ENCODE measurements at places on chromosomes 12 and 14.

DNA sequence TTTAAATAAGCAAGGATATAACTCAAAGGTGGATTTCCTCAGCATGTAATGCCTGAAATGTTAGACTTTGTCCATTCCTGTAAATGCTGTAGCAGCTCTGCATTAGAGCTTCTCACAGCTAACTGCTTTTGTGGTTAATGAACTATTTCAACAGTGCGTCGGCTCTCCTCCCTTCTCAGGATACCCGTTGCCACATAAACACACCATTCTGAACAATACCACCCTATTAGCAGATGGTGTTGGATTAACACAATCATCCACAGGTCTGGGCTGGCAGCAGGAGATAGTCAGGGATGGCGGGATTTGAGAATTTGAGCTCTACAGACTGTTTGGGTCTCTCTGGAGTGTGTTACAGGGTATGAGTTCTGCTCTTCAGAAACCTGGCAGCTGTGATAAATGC, 33.5 kb upstream of the C12orf42 start:
- no peak for DNase-seq

- no peak for DNase-seq
Measured at GRCh38 chr12:120010661-120011230, 21.7 kb downstream of the BICDL1 start.

GRCh38 chr12:51383269-51383905, 7.8 kb downstream of the GALNT6 start:
- no peak for DNase-seq

DNA sequence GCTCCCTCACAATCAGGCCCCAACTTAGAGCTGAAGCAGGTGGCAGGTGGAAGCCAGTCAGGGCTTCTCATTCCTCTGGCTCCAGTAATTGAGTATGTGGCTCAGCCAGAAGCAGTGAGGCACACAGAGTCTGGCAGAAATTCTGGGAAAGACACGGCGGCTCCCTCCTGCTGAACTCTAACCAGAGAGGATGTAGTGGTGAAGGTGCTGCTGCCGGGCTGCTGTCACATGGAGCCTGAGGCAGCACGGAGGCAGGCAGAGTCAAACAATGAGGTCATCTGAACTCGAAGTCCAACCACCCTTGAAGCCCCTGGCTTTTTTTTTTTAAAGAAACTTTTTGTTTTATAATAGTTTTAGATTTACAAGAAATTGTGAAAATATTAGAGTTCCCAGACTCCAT, 33.4 kb upstream of the SMOC1 start:
- no peak for DNase-seq

DNA sequence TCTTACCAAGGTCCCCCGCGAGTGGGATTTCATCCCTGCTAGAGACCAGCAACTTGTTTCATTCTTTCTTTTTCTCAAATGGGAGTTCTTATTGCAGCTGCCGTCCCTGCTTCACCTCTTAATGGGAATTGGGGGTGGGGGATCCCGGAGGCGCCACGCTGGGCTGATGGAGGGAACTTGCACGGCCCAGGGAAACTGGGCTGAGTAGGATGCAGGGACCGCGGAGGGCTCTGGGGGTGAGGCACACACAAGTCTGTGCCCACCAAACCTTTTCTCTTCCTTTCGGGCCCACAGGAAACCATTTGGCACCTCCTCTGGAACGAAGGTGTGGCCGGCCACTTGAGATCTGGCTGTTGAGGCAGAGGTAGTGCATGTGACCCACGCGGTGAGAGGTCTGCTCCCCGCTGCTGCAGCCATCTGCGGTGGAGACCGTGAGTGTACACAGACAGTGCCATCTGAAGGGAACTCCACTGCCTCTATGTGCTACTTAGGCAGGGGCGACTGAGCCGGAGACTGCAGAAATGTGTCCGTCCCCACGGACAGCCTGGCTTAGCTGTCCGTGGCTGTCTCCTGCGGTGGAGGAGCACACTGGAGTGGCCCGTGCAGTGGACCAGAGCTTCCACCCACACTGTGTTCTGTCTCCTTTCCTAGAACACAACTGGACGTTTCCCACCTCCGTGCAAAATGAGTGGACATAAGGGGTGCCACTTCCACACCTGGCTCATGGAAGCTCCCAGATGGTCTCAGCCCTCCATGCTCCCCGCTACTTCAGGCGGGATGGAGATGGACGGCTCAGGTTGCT, 42.1 kb upstream of the TESC start:
- DNase-seq = no peak

- no peak for DNase-seq
Measured at GRCh38 chr12:19222558-19222957, 93.0 kb downstream of the PLEKHA5 start.

GRCh38 chr12:110354172-110354780, 49.2 kb downstream of the ANAPC7 start:
- no peak for DNase-seq

- no peak for DNase-seq
Measured at GRCh38 chr12:124625867-124626675, 58.7 kb upstream of the NCOR2 start.

GRCh38 chr14:103819503-103820307, 27.7 kb downstream of the PPP1R13B start:
- no peak for DNase-seq

GRCh38 chr12:108131657-108132126, 2.6 kb downstream of the WSCD2 start:
- DNase-seq = no peak

DNA sequence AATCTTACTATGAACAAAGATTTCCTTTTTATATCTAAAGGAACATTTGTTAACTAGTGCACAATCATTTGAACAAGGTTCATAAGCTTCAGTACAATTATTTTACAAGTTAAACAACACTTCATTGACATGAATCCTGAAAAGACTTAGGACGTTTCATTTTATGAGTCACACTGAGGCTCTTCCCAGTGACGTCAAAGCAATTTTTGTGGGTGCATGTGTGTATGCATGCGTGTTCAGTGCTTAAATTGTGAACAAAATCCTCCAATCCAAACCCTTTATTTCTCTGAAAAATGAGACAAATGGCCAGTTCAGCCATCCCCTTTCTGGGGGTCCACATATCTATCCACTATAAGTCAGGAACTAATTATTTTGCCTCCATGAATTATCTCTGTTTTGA, 2.9 kb downstream of the LMNTD1 start:
- no peak for DNase-seq

DNA sequence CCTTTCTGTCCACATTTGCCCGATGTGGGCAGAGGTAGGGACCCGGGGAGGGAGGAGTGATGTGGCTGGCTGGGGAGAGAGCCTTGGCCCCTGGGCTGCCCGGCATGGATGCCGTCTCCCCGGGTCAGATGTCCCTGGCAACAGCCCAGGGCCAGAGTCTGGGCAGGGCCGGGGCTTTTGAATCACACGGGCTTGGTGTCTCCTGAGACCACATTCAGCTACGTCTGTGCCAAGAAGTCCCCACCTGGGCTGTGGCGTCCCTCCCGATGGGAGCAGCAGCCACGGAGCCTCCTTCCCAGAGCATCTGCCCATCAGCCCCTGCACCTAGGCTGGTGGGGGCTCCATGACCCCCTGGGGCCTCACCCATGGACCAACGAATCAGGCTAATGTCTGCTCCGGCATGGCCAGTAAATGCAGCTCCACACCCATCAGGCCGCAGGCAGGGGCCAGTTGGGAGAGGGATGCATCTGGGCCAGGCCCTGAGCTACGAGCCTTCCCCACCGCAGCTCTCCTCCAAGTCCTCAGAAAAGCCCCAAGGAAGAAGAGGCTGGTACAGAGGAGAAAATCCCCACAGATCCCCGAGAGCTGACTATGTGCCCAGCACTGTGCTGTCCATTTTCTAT, 109.4 kb downstream of the RFLNA start:
- no peak for DNase-seq

DNA sequence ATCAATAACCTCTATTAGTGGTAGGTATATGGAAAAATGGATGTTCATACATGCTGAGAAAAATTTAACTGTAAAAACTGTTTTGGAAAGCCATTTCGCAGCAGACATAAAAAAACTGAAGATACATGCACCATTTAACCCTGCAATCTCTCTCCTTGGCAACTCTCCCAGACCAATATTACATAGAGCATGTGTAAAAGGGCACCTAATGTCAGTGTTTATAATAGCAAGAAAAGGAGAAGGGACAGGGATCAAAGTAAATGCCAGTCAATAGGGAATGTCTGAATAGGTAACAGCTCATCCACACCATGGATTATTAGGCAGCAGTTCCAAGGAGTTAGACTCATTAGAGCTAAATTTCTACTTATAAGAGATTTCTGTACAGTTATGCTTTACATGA, 77.2 kb downstream of the BTG1 start:
- peak; percentile 60 for DNase-seq

DNA sequence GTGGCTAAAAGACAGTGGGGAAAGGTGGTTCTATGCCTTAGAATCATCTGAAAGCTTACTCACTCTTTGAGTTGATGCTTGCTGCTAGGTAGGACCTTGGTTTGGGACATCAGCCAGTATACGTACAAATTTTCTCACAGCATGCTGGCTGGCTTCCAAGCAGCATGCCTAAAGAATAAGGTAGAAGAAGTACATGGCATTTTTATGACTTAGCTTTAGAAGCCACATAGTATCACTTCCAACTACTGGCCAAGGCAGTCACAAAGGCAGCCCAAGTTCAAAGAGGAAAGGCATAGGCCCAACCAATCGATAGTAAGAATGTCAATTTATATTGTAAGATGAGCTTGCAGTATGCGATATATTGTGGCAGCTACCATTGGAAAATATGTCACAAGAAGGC, 284.2 kb upstream of the CAND1 start:
- DNase-seq = no peak

DNA sequence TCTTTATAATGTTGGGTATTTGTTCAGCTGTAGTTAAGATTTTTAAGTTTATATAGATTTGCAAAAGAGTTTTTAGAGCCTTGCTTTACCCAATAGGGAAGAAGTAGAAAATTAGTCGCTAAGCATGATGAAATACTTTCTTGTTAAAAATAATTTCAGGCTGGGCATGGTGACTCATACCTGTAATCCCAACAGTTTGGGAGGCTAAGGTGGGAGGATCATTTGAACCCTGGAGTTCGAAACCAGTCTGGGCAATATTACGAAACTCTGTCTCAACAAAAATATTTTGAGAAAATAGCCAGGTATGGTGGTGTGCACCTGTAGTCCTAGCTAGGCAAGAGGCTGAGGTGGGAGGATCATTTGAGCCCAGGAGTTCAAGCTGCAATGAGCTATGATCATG, 18.7 kb upstream of the SCFD1 start:
- DNase-seq = no peak

GRCh38 chr12:99558109-99558508, 89.4 kb upstream of the GARIN6 start:
- no peak for DNase-seq

DNA sequence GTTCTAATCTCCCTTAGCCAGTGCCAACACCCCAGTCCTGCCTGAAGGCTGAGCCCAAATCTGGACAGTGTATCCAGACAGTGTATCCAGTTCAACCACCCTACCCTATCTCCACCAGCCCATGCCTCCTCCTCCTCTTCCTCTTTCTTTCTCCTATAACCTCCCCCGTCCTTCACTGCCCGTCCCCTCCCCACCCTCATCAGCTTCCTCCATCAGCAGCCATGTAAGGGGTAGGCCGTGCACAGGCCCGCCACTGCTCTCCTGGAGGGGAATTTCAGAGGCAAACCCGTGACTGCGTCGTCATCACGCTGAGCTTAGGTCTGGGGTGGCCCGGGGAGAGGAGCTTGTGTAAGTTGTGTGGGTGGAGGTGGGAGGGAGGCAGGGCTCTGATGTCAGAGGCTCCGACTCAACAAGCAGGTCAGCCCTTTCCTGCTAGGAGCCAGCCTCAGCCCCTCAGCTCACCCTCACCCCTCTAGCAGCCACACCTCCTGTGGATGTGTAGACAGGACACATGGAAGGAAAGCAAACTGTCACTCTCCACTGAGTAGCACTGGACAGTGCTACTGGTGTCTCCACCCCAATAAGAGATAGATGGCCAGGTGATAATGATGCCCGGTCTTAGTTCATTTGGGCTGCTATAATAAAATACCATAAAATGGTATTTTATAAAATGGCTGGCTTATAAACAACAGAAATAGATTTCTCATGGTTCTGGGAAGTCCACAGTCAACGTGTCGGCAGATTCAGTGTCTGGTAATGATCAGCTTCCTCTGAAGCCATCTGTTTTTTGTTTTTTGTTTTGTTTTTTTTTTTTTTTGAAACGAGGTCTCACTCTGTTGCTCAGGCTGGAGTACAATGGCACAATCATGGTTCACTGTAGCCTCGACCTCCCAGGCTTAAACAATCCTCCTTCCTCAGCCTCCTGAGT, 50.5 kb downstream of the IRF2BPL start:
- no peak for DNase-seq

DNA sequence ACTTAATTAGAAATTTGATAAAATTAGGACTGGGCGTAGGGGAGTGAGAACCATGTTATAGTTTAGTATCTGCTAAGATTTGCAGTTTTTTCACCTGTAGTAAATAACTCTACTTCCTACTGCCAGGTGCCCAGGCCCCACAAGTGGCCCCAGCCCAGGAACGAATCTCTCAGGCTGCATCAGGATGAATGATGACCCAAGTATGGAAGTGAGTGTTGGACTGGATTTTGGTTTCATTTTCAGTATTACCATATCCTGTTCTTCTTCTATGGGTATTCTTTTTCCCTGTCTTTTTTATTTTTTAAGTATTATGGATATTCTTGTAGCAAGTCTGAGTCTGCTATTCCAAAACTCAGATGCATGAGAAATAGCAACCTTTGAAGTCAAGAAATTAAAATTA, 120.3 kb upstream of the BCAT1 start:
- no peak for DNase-seq

- no peak for DNase-seq
Measured at GRCh38 chr12:12788131-12788530, 2.7 kb downstream of the APOLD1 start.

DNA sequence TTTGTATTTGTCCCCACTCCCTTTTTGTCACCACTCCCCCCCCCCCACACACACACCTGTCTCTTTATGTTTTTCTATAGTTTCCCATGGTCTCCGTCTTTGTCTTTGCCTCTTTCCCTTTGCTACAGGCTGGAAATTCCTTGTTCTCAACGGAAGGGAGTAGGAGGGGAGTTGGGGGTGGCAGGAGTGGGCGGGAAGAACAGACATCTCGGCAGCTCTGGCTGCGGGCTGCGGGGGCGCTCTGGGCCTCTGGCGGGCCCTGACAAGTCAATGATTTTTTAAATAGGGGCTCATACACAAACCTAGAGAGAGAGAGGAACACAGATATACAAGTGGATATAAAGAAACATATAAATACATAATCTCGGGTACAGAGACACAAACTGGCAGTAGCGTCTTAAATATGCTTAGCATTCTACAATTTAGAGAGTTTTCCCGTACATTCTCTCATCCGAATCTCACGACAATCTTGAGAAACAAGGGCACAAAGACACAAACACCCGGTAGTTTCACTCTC, 2.4 kb upstream of the NAB2 start:
- no peak for DNase-seq

GRCh38 chr12:72432037-72432604, 160.0 kb downstream of the TRHDE start:
- no peak for DNase-seq

GRCh38 chr12:121248622-121249021, 38.7 kb downstream of the P2RX4 start:
- no peak for DNase-seq

- no peak for DNase-seq
Measured at GRCh38 chr12:62525271-62525670, 58.6 kb downstream of the MON2 start.

- DNase-seq = peak; percentile 1
Measured at GRCh38 chr14:88013750-88014349, 8.9 kb downstream of the GPR65 start.
